Fibroblast of skin of right biceps (primary cell): ENCODE measurements at places on chromosomes 5 and 9.

GRCh38 chr5:37837414-37838032 is 2.3 kb downstream of the GDNF start:
- peak; percentile 85 for DNase-seq

DNA sequence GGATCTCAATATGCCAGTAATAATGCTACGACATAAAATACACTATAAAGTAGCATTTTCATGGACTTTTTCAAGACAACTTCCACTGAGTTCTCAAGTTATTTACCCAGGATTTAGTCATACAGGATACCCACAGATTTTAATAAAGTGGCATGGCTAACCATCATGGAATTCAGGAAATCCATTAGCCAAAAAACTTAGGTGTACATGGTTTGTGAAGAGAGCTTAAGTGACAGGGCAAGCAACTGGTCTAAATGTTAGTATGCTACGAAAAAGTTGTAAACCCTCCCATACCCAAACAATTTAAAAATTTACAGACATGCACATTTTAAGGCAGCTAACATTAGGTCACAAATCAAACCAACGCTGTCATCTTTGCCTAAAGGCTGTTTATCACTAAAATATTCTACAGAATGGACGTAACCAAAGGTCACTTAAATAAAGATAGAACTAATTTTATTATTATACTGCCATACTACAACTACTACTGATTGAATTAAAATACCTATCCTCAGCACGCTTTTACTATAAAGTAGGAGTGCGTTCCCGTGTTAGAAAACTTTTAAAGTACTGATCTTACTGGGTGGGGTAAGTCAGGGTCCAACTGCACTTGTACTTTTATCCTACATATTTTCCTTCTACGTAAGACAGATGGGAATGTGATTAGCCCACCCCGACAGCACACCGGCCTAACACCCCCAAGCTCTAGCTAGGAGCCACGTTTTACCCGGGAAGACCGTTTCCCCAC is 1.1 kb downstream of the UBTD2 start:
- DNase-seq, result peak; percentile 54

- DNase-seq, result peak; percentile 6
Observed at GRCh38 chr5:107331882-107332281, 338.9 kb downstream of the EFNA5 start.

DNA sequence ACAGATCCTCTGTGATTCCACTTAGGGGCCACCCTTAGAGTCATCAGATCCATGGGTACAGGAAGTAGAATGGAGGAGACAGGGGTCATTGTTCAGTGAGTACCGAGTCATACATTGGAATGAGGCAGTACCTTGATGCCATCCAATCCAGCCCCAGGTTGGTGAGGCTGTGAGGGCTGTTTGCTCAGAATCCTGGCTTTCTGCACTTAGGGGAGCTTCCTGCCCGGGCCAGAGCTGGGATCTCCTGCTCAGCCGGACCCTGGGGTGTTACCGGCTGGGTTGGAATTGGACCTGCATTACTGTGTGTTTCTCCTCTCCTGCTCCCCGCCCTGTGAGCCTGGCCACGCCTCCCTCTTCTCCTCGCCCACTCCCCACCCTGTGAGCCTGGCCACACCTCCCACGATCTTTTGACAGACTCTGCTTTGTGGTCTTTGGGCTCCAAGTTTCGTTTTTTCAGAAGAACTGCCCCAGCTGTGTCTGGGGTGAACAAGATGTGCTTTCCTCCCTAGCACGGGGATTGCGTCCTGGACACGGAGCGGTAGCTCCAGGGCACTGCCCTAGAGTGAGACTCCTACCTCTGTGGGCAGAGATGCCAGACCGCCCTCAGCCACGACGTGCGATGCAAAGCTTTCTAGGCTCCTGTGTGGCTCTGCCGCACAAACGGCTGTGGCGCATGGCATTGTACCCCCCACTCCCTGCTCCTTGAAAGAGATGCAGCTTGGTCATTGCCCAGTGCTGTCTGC is 15.4 kb downstream of the TRAF2 start:
- DNase-seq, result peak; percentile 27

DNA sequence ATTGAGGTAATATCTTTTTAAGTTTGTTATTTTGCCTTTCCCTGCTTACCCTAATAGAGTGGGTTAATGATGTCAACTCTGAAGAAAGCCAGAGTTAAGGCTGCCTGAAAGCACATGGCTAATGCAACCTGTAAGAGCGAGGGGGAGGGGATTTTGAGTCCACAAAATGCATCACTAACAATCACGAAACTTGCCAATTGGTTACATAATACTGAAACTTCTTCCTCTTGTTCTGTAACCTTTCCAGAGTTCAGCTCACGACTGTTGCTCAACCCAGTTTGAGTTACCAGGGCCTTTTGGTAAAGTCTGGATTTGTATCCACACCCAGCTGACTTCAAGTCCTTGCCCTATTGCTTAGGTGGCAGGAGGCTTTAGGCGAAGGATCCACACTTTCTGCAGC is 308.8 kb downstream of the EFNA5 start:
- DNase-seq, result peak; percentile 32

GRCh38 chr9:89455356-89455824 is 42.5 kb downstream of the SEMA4D start:
- DNase-seq, result no peak

- peak; percentile 71 for DNase-seq
Observed at GRCh38 chr5:93582677-93583438, at the start of gene NR2F1. NR2F1 (plus strand) TSS chr5:93583222; CDS start chr5:93585024, 1,802 bp downstream.

GRCh38 chr5:93930098-93930497 is 188.7 kb upstream of the POU5F2 start:
- DNase-seq, result no peak

- peak; percentile 82 for DNase-seq
Observed at GRCh38 chr5:67211926-67212325, 15.3 kb upstream of the CD180 start.

- no peak for DNase-seq
Observed at GRCh38 chr5:150246835-150247234, 42.7 kb downstream of the CAMK2A start.

DNA sequence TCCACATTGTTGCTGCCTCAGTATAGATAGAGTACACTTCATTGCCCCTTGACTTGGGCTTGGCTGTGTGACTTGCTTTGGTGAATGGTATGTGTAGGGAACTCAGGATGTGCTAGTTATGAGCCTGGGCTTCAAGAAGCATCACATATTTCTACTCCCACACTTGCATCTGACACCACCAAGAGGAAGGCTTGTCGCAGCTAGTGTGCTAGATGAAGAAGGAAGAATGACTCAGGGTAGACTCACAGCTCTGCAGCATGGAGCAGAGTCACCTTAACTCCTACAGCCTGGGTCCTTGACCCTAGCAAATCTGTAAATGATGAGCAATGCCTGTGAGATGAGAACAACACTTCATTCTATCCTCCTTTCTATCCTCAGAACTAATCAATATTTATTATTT is 261.8 kb downstream of the ASTN2 start:
- DNase-seq, result peak; percentile 53

DNA sequence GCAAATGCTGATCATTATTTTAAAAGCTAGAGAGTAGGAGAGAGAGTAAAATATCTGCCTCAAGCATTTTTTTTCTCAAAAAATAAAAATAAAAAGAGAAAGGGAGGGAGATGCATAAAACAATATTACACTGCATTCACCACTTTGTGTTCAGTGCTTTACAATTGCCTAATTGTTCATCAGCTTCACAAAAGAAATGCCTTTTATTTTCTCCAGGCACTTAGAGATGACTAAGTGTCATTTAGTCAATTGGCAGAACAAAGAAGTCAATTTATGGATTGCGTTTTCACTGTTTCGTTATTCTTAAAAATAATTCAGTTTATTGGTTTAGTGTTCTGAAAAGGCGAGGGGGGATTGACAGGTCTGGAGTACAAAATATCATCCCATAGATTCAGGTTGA is 232.5 kb upstream of the CCNH start:
- no peak for DNase-seq

DNA sequence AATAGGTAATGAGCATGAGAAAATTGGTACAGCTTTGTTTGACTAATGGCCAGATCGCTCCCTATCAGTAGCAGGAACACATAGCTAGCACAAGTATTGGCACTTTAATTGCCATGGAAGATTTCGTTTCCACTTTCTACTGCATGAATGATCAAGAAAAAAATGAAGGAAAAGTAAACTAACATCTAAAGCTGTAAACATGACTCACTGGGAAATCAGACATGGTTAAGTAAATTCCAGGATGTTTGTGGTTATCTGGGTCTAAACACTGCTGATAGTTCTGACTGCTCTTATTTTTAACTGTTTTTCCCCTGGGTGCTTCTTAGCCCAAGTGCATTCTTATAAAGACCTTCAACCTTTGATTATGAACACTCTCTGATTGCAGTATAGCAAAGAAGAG is 388.9 kb downstream of the NR2F1-AS1 start:
- DNase-seq, result peak; percentile 89

DNA sequence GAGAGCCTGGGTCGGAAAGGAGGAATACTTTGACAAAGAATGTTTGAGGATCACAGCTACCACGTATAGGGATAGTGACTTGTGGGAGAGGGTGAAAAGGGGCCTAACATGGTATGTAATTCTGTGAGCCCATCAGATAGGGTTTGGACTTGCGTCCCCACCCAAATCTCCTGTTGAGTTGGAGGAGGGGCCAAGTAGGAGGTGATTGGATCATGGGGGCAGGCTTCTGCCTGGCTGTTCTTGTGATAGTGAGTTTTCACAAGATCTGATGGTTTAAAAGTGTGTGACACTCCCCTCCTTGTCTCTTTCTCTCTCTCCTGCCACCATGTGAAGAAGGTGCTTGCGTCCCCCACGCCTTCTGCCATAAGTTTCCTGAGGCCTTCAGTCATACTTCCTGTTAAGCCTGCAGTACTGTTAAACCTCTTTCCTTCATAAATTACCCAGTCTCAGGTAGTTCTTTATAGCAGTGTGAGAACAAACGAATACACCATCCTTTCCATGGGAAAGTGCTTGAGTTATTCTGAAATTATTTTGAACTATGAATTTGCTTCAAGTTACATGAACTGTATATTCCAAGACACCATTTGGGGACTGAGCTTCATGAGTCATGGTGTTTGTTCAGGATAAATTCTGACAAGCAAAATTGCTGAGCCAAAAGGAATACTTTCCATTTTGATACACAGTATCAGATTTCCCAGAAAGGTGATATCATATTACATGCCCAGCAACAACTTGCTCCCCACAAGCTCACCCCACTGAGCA is 68.8 kb upstream of the SSBP2 start:
- peak; percentile 53 for DNase-seq

GRCh38 chr9:20980832-20981455 is 50.5 kb downstream of the HACD4 start:
- DNase-seq, result peak; percentile 73

DNA sequence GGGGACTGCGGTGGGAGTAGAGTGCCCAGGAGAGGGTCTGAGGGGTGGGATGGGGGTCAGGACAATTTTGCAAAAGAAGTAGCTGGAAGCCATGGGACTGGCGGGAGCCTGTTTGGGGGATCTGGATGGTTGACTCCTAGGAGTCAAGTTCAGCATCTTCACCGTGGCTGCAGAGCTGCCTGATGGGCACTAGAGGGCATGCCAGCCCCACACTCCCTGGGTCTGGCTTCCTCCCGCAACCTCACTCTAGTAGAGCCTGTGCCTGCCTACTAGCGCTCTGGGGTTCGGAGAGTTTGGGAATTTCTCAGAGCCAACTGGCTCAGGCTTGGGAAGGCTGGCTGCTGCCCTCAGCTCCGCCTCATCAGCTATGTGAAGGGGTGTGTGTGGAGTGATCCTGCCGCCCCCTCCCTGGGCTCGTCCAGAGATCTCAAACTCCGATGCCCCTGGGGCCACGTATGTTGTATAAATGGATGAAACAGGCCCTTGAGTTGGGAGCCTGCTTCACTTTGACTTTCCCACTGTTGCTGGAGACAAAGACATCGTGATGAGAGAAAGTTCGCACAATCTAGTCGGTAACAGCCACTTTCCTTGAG is 10.8 kb downstream of the TSPAN17 start:
- DNase-seq, result peak; percentile 63

GRCh38 chr5:145979270-145980223 is 43.2 kb downstream of the SH3RF2 start:
- DNase-seq, result no peak

GRCh38 chr5:149902177-149902576 is 42.4 kb downstream of the PDE6A start:
- DNase-seq, result no peak

DNA sequence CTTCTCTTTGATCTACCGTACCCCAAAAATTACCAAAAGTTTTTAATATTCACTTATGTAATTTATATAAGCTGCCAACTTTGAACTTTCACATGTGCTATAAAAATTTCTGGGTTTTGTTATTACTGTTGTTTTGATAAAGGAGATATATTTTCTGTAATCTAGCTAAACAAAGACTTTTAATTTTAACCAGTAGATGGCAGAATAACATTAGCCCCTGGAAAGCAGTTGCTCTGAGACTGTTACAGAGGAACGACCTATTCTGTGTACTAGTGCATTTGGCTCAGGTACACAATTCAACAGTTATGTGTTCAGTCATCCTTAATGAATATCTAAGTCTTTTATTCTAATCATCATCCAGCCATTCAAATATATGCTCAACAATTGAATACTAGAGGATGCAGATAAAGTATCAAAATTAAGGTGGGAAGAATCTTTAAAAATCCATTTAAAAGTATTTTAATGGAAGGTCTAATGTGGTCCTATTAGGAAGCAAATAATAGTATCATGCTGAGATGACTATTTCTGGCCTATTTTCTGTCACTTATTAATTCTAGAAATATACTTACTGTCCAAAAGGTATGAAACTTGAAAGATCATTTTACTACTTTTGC is 8.6 kb downstream of the KLHL9 start:
- peak; percentile 42 for DNase-seq

GRCh38 chr5:126831156-126831555 is 54.2 kb downstream of the LMNB1 start:
- no peak for DNase-seq

DNA sequence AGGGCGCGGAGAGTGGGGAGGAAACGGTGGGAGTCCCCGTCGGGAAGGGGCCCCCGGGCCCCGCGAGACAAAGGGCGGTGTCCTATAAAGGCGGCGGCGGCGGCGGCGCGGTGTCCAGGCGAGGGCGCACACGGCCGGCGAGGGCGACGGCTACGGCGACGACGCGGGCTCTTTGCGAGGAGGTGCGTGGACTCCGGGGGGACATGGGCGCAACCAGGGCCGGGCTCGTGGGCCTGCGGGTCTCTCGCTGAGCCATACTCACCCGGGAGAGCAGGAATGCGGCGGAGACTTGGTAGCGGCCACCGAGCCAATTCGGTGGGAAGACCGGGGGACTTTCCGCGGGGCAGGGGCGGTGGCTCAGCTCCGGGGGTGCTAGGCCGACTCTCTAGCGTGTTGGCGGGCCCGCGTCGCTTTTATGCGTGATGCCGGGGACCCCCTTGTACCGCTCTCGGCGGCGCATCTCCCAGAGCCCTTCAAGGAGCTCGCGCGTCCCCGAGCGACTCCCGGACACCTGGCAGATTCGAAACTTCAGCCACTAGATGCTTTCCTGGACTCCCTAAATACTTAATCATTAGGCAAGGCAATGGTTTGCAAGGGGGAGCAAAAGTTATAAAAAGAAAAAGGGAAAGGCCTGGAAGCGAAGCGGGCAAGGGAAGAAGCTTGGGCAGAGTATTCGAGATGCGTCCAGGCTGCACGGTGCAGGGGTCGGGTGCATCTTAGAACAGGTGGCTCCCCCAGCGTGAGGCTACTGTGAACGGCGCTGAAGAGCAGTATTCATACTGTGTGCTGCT is 5.9 kb upstream of the TAL2 start:
- peak; percentile 15 for DNase-seq

- no peak for DNase-seq
Observed at GRCh38 chr5:173762930-173763329, 125.2 kb upstream of the CPEB4 start.

- DNase-seq, result peak; percentile 41
Observed at GRCh38 chr5:10049858-10050455, 199.7 kb downstream of the ATPSCKMT start.

- no peak for DNase-seq
Observed at GRCh38 chr5:32331217-32331934, 18.6 kb upstream of the MTMR12 start.
